ENCODE measurements at places on chromosomes 6 and 20.

DNA sequence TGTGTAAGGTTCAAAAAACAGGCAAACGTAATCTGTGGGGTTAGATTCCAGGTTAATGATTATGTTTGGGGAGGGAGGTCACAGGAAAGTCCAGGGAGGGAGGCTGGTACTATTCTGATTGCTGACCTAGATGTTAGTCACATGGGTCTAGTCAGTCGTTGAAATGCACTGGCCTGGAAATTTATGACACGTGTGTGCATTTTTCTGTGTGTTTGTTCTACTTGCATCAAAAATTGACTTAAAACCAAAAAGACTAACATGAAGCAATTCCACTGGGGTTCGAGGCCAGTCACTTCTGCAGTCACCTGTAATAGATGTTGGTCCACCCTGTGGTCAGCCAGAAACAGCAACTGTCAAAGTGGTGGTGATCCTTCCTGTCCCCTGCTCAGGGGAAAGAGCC, 104.2 kb upstream of the MLN start:
- DNase-seq: no peak

DNA sequence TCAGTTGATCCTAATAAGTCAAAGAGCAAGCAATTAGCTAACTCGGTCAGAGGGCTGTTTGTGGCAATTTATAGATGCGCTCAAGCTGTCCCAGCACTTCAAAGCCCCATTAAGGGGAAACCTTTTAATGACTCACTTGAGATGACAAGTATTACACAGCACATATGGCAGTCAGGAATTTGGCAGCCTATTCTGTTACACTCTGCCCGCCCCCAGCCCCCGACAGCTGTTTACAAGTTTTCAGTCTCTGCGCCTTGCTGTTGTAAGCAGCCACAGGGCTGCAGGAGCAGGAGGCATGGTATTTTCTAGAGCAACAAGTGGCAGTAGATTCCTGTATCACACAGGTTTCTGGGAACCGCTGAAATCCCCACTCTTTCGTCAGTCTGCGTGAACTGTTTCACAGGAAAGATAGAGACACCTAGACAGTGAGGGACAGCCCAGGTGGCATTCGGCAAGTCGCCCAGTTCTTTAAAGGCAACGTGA, 263.0 kb downstream of the FOXC1 start:
- no peak for DNase-seq

GRCh38 chr6:138654715-138655634, 118.6 kb upstream of the CCDC28A start:
- no peak for DNase-seq

DNA sequence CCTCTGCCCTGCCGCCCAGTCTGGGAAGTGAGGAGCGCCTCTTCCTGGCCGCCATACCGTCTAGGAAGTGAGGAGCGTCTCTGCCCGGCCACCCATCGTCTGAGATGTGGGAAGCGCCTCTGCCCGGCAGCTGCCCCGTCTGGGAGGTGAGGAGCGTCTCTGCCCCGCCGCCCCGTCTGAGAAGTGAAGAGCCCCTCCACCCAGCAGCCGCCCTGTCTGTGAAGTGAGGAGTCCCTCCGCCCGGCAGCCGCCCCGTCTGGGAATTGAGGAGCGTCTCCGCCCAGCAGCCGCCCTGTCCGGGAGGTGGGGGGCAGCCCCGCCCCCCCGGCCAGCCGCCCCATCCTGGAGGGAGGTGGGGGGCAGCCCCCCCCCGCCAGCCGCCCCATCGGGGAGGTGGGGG, 27.8 kb downstream of the SNHG17 start:
- DNase-seq: no peak

DNA sequence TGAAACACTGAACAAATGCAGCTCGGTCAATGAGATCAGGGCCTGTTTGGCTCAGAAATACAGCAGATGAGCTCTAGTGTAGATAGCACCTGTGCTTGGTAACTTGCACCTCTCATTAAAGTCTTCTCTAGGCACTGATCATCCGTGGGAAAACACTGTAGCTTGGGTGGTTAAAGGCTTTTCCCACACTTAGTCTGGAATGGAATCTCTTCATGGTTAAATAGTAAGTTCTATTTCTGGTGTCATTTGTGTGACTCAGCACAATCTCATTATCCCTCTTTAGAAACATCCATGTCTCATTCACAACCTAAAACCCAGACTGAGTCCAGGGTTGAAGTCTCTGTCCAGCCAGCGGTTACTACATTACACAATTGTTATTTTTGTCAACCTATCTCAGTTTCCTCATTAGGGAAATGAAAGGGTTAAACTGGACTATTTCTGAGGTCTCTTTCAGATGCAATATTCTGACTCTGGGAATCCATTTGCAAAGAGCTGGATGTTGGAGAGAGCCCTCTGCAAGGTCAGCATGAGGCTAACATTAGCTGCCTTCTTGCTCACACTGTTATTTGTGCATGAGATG, 125.0 kb downstream of the ZDHHC14 start:
- DNase-seq: no peak

DNA sequence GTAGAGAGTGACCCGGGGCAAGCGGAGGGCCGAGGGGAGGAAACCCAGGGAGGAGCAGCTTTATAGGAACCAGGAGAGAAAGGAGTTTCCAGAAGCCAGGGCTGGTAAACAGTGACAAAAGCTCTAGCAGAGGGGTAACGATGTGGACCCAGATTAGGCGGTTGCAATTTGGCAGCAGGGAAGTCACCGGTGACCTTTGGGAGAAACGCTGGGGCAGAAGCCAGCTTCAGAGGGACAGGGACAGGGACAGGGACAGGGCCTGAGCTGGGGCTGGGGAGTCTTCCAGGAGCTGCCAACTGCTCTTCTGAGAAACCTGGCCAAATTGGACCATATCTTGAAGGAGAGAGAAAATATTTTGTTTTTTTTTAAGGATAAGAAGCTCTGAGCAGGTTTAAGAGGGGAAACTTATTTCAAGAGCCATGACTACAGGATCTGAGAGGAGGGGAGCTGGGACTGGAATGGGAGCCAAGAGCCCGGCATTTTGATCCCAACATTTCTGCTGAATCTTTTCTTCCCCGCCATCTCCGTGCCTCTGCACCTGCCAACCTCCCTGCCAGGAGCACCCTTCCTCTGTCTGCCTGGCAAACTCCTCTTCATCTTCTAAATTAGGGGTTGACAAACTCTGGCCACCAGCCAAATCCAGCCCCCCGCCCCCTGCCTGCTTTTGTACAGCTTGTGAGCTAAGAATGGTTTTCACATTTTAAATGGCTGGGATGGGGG, 22.6 kb upstream of the PREX1 start:
- no peak for DNase-seq

GRCh38 chr6:136252441-136252840, 2.3 kb upstream of the MTFR2 start:
- DNase-seq: no peak

- no peak for DNase-seq
These were observed 113.8 kb downstream of the BTBD9 start for GRCh38 chr6:38525888-38526287.

- DNase-seq: no peak
These were observed 50.3 kb upstream of the PTPRK start for GRCh38 chr6:128570680-128571063.

- no peak for DNase-seq
These were observed 308.2 kb upstream of the SGK1 start for GRCh38 chr6:134626086-134626485.
